ENCODE measurements at places on chromosomes 4 and X.

GRCh38 chrX:125757794-125758564 lies 408.1 kb downstream of the DCAF12L2 start:
- peak; percentile 2 for DNase-seq

DNA sequence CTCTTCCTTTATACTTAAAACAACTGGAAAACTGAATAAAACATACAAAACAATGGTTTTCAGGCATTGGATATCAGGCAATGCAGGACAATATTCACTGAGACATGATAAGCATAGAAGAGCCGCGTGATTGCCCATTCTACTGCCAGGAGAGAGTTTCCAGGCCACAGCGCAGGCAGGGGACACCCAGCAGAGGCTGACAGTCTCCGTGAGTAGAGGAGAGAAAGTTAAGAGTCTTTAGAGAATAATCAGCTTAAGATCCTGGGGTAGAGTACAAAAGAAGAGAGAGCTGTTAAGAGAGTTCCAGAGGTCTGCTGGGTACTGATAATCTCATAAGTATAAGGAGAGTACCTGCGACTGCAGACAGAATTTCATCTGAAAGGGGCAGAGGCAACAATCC lies 18.4 kb upstream of the FRAS1 start:
- DNase-seq, result no peak

DNA sequence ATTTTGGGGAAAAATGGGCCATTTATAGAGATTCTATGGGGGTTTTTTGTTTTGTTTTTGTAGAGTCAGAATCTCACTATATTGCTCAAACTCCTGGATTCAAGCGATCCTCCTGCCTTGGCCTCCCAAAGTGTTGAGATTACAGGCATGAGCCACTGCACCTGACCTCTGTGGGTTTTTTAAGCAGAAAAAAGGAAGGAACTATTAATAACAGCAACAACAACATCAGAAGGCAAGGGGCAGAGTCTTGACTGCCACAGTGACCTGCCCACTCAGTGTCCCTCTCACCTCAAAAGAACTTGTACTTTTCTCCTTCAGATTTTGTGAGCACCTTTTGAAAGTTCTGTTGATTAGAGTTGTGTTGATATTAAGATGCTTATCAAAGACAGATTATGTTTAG lies 48.1 kb downstream of the FNIP2 start:
- no peak for DNase-seq

DNA sequence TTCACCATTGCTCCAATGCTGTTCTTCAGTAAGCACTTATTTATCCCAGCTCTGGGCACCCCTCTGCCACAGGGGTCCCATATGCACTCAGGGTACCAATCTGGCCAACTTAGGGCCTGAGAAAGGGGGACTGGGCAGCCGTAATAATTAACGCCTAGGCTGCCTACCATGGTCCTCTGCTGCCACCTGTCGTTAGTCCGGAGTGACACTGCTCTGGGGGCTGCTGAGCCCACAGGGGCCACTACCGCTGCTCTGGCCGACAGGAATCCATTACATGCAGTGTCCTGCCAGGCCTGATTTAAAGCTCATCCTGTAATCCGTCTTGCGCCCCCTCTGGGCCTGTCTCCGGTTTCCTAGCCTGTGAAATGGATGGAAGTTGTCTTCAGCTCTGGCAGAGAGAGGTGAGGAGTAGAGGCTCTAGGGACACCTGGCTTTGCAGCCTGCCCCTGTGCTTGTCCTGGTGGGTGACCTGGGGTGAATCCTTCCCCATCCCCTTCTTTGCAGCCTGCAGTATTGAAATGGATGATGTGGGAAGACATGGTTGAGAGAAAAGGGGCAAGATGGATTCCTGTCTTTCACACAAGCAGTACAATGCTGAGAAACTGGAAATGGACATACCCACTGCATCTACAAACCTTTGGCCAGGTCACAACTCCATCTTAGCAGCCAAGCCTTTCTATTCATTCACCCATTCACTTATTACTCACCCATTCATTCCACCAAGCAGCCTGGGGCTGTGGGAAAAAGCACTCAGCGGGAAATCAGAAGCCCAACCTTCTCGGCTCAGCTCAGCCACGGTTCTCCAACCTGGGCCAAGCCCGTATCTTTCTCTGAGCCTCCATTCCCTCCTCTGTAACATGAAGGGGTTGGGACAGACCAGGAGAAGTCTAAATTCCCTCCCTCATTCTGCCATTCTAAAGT lies 116.3 kb upstream of the NALF2 start:
- DNase-seq, result peak; percentile 53

GRCh38 chr4:33961761-33962160 lies 2282.6 kb downstream of the ARAP2 start:
- peak; percentile 74 for DNase-seq

DNA sequence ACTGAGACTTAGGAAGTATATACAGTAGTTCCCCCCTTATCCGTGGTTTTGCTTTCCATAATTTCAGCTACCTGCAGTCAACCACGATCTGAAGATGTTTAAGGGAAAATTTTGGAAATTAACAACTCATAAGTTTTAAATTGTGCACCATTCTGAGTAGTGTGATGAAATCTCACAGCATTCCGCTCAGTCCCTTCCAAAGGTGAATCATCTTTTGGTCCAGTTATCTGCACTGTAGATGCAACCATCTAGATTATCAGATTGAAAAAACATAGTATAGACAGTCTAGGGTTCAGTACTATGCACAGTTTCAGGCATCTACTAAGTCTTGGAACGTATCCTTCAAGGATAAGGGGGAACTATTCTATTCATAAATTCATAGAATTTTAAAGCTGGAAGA lies 109.0 kb downstream of the ANXA3 start:
- DNase-seq, result peak; percentile 43

GRCh38 chrX:41732260-41732659 lies 8.3 kb downstream of the GPR82 start:
- DNase-seq, result no peak

GRCh38 chr4:28754376-28754775 lies 1893.7 kb downstream of the STIM2 start:
- DNase-seq, result no peak

- DNase-seq, result no peak
Measured at GRCh38 chr4:52244848-52245247, 193.7 kb downstream of the SPATA18 start.

Data from fibroblast of upper back skin (primary cell).